ENCODE measurements at places on chromosomes 11 and 22.

DNA sequence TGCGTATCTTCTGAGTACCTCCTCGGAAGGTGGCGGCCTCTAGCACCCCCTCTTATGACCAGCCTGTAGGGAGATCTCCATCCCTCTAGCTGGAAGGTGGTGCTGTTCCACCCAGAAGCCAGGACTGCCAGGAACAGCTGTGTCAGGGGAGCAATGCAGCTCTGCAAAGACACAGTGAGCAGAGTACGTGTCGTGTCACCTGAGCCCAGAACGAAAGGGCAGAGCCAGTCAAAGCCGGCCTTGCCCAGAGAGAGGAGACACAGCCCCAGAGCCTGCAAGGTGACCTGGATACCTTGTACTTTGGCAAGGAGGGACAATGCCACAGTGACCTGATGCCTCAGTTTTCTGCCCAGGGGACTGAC is 18.7 kb upstream of the IGSF9B start:
- DNase-seq: no peak

- DNase-seq: no peak
Measured at GRCh38 chr11:120819437-120820365, 204.2 kb upstream of the TBCEL start.

DNA sequence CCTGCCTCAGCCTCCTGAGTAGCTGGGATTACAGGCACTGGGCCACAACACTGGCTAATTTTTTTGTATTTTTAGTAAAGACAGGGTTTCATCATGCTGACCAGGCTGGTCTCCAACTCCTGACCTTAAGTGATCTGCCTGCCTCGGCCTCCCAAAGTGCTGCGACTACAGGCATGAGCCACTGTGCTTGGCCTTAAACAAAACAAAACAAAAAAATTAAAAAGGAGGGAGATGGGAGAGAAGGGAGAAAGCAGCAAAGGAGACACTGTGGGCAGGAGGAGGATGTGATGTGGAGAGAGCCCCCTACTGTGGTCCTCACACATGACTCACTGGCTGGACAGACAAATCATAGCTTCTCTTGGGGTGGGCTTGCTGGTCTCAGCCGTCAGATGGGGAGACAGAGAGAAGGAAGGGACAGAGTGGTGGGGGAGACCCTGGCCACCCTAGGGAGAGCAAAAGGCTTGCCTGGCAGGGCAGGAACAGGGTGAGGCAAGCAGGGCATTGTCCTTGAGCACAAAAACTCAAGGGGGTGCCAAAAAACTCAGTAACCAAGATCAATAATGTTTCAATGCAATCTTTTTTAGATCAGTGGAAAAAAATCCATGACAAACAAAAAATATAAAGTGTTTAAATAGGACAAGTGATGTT is 31.6 kb downstream of the TPST2 start:
- DNase-seq: peak; percentile 18

GRCh38 chr11:132217856-132218255 is 847.4 kb downstream of the NTM start:
- no peak for DNase-seq

- no peak for DNase-seq
Measured at GRCh38 chr11:76808996-76809395, 25.8 kb downstream of the TSKU start.

- no peak for DNase-seq
Measured at GRCh38 chr11:13339195-13340153, 61.9 kb downstream of the BMAL1 start.

DNA sequence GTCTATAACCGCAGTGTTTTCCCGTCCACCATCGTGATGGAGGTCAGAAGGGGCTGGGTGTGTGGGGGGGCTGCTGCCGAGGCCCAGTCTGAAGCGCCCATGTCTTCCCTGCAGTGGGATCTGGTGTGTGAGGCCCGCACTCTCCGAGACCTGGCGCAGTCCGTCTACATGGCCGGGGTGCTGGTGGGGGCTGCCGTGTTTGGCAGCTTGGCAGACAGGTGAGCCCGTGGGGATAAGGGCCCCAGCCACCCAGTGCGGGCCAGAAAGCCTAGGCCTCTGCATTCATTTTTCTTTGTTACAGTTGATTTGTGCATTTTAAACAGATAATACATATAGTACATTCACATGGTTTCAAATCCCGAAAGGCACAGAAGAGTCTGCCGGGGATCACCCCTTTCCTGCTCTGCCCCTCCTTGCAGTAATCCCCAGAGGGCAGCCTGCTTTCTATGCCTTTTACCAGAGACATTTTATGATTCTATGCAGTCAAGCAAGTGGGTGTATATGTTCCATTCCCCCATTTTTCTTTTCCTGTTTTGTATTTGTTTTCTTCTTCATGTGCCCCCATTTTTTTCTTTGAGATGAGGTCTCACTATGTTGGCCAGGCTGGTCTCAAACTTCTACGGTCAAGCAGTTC is 32.6 kb downstream of the CAPN1 start:
- no peak for DNase-seq

DNA sequence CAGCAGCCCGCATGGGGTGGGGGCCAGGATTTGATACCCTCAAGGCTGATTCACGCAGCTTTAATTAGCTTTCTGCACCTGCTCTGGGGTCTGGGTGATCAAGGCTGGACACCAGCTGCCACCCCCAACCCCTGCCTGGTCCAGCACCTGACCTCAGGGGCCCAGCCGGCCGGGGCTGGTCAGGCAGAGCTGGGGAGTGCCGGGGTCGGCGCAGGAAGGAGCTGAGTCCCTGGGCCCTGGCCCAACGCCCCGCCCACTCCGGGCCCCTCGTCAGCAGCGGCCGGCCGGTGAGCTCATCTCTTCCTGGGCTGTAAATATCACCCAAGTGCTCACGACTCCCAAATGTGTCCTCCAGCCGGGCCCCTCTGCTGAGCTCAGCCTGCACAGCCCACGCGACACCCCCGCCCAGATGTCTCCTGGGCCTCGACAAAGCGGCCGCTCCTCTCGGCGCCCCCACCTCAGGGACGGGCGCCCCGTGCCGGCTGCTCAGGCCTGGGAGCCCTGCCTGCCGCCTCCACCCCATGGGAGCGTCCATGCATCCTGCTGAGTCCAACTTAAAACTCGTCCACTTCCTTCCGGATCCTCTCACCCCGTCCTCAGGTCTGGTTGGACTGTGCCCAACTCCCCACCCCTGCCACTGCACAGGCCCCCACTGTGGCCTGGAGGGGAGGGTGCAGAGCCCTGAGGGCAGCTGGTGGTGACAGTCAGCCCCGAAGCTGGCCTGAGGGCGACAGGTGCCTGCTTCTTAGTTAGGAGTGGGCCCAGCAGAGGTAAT is 29.0 kb downstream of the RTN4R start:
- DNase-seq: no peak

- no peak for DNase-seq
Measured at GRCh38 chr11:27028561-27028965, 12.1 kb upstream of the BBOX1 start.

DNA sequence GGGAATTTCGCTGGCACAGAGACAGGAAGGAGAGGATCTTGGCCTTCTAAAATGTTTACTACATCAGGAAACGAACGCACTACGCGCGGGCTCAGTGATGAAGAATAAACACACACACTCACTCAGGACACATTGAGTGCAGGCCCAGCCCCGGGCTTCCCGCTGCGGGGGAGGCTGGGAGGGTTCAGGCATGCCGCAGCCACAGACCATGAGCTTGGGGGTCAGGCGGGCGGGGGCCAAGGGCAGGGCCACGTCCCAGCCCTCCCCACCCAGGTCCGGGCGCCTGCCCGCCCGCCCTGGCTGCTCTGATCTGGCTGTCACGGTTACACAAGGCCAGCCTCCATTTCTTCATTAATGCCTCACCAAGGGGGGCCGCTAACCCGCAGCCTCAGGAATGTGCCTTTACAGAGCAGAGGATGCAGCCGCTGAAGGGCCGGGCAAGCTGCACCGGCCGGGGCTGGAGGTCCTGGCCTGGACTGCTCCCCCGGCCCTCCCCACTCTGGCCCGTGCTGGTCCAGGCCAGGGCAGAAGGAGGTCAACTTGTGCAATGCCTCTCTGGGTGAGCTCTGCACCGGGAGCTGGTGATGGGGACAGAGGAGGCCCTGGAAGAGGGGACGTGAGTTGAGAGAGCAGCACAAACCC is 41.7 kb downstream of the IGF2 start:
- no peak for DNase-seq

- DNase-seq: no peak
Measured at GRCh38 chr11:3669742-3670183, 1.4 kb downstream of the CHRNA10 start.

GRCh38 chr22:38718414-38718813 is 12.7 kb downstream of the GTPBP1 start:
- DNase-seq: peak; percentile 4

DNA sequence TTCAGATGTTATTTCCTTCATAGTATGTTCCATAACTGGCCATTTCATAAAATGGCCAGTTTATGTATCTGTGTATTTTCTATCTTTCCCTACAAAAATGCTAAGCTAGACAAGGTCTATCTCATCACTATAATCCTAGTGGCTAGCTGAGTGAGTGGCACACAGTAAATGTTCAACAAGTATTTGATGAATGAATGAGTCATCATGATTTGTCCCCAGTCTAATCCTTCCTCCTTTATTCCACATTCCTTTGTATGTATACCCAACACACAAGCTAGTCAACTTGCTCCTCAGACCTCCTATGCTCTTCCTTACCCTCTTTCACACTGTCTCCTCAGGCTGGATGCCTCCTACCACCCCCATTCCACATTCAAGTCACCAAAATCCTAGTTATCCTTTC is 12.5 kb downstream of the APLNR start:
- DNase-seq: no peak

GRCh38 chr11:35145271-35145670 is 6.3 kb downstream of the CD44 start:
- peak; percentile 49 for DNase-seq

DNA sequence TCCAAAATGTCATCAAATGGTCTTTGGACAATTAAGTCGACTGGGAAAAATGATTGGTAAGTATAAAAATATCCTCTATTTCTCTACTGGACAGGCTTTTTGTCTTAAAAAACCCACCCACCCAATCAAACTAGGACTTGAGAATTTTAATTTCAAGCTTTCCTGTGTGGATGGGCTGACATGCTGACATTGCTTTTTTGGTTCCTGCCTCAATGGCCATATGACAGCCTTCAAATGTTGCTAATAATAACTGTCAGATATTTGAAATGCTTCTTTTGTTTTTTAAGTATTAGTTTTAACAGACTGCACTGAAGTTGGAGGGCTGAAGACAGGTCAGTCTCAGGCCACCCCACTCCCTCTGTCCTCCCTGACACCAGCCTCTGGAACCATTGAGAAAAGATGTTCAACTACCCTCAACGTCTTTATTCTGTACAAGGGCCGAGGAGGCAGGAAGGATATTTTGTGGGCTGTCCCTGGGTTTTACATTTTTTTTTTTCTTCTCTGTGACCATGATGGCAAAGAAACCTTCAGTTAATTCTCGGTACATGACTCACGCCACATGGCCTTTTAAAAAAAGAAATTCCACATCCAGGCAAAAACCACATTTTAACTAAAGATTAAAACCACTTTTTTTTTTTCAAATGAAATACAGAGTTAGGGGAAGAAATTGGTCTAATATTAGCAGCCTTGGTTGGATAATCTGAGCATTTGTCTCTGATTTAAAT is 130.4 kb downstream of the SLC1A2 start:
- DNase-seq: no peak

GRCh38 chr22:38141217-38141973 is 30.9 kb upstream of the BAIAP2L2 start:
- DNase-seq: no peak

DNA sequence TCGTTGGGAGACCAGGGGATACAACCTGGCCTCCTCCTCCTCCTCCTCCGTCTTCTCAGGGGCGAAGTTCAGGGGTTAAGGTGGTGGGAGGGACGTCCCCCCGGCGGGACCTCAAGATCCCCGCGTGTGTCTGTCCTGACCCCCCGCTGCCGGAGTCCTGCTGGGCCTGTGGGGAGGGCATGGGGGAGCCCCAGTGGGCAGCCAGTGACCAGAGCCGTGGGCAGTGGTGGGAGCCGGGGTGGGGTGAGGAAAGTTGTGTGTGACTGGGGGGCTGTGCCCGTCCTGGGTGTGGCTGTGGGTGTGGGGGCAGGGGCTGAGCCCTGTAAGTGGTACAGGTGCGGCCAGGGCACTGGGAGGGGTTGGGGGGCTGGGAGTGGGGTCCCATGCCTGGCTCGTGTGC is 10.1 kb downstream of the TSPAN4 start:
- DNase-seq: no peak

DNA sequence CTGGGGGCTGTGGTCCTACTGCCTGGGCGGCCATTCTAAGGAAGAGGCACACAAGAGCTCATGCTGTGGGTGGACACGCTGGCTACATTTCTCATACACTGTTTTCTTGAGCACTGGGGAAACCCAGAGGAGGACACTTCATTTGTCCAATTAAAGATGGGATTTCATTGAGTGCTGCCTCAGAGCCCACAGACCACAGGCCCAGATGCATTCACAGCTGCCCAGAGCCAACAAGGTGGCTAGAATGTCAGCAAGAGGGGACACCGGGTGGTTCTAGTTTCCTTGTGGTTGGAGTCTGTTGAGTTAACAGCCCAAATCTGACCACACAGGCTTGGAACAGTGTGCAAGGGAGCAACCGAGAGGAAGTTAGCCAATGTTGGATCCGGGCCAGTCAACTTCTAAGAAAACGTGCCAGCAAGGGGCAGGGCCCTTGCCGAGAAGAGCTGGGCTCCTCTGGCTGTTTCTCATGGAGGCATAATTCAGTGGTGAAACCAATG is 35.0 kb upstream of the SORL1 start:
- no peak for DNase-seq

GRCh38 chr11:131909426-131910177 is 539.2 kb downstream of the NTM start:
- DNase-seq: no peak

- DNase-seq: no peak
Measured at GRCh38 chr11:72864702-72865655, 50.8 kb downstream of the ATG16L2 start.

DNA sequence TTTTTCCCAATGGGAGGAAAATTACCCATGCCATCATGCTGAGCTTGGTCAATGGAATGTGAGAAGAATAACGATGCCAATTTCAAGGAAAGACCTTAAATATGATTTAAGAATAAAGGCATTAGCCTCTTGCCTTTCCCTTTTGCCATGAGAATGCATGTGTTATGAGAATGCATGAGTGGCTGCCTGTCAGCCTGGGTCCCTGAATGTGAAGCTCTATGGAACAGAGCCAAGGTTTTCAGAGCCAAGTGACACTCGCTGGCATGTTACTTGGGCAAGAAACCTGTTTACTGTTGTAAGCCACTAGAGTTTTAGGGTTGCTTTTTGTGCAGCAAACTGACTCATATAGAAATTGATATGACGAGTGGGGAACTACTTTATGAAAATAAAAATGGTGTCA is 75.7 kb downstream of the JRKL start:
- DNase-seq: peak; percentile 60

GRCh38 chr11:72058416-72059034 is 21.8 kb downstream of the NUMA1 start:
- no peak for DNase-seq

DNA sequence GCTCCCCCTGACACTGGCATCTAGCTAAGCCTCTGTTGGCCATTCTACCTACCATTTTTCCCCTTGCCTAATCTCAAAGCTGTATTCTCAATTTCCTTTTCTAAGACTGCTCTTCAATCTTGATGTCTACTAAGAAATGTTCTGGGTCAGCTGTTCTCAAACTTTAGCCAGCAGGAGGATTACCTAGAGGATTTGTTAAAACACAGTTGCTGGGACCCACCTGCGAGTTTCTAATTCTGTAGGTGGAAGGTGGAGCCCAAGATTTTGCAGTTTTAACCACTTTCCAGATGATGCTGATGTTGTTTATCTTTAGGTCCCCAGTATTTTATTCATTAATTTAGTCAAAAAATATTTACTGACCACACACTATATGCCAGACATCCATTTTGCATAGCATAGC is 9.3 kb upstream of the ARHGAP42 start:
- DNase-seq: no peak

All from NCI-H2081 (cell line).